ENCODE measurements at places on chromosomes 4 and X.

GRCh38 chr4:76854858-76855257 lies 43.1 kb downstream of the SOWAHB start:
- no peak for DNase-seq

GRCh38 chr4:15771216-15772058 lies 6.7 kb upstream of the CD38 start:
- DNase-seq, result no peak

GRCh38 chrX:41922431-41923151 lies 763 bp downstream of the CASK start:
- no peak for DNase-seq

- no peak for DNase-seq
These were observed 58.0 kb downstream of the FBXO8 start for GRCh38 chr4:174225349-174226049.

DNA sequence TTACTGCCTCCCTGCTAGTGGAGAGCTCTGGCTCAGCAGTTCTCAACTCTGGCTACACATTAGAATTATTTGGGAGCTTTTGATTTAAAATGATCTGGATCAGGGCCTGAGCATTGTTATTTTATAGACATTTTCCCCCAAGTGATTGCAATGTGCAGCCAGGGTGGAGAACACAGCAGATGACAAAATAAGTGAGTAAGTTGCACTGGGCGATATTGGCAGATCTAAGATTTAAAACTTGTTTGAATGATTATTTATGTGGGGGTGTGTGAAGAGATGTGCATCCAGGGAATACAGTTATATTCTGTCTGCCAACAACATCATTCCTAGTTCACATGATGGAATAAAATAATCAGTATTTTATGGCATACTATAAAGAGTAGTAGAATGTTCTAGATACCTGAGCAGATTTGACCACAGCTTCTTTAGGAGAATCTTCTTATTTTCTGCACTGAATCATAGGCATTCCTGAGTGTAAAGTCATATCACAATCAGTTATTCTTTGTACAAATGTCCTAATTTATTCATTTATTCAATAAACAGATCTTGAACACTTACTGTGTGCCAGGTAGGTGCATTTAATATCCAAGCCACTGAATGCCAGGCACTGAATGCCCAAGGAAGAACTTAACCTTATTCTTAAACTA lies 123.9 kb downstream of the UCHL1 start:
- DNase-seq, result no peak

DNA sequence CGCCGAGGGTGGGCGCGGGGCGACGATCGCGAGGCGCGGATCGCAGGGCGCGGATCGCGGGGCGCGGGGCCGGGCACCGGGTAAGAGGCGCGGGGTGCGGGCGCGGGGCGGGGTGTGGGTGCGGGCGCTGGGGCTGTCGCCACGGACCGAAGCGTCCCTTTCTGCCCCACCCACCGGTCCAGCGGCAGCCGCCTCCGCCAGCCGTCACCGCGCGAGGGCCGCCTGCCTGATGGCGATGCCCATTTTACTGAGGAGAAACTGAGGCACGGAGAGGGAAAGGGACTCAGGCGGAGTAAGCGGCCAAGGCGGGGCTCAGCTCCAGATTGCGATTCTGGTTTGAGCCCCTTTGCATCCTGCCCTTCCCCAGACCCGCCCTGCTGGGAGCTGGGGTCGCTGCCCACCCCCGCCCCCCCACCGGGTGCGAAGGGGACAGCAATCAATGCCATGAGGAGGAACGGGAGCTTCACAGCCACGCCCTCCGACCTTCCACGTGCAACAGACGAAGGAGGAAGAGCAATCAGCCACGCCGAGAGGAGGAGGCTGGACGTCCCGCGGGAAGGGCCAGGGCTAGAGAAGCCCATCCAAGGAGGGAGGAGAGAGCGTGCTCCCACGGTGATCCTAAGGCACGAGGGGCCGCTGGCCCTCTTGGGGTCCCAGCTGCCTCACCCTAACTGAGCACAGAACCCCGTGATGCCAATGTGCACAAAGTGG lies 10.9 kb upstream of the MAN2B2 start:
- no peak for DNase-seq

DNA sequence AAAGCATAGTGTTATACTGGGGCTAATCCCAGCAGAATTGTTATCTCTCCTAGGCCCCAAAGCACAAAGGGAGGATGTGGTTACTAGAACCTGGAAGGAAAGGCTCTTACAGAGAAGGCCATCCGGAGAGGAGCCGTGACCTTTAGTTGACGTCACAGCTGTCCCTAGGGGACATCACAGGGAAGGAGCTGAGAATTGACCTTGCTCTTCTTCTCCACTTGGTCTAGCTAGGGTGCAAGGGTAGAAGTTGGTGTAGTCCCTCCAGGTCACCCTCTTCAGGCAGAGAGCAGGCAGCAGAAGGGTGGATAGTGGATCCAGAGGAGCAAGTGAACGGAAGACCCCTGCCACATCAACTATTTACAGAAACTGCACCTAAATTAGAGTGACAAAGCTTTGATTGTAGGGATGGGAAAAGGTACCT lies 22.8 kb upstream of the FGF2 start:
- no peak for DNase-seq

DNA sequence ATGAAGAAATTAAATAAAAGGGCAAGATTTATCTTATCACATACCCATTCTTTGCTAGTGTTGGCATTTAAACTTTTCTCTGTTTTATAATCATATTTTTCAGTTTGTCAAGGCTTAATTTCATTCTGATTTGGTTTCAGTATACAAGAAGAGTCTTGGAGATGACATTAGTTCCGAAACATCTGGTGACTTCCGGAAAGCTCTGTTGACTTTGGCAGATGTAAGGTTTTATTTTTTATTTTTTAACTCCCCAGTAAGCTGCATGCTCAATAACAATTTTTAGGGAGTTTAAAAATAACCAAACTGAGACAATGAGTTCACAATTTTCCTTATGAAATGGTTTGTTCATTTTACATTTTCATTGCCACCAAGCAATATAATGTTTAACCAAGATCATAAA lies 39.8 kb downstream of the ANXA3 start:
- DNase-seq, result no peak

- no peak for DNase-seq
These were observed 5.9 kb downstream of the APOO start for GRCh38 chrX:23901805-23902204.

DNA sequence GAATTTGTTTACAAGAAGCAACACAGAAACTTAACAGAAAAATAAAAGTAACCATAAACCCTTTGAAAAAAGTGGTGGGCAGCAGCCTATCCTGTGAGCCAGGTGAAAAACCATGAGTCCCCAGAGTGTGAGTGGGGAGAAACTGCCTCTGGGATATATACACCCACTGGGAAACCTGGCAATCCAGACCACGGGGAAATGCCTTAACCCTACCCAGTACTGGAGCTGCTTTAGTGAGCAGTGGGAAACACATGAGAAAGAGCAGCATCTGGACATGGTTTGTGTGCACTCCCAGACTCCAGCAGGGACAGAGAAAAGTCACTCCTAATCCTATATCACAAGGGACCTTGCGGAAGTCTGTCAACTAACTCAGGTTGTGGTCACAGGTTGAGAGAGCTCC lies 39.4 kb downstream of the UGT2A2 start:
- no peak for DNase-seq

- DNase-seq, result no peak
These were observed 490.7 kb upstream of the TENM3 start for GRCh38 chr4:181752516-181752915.

DNA sequence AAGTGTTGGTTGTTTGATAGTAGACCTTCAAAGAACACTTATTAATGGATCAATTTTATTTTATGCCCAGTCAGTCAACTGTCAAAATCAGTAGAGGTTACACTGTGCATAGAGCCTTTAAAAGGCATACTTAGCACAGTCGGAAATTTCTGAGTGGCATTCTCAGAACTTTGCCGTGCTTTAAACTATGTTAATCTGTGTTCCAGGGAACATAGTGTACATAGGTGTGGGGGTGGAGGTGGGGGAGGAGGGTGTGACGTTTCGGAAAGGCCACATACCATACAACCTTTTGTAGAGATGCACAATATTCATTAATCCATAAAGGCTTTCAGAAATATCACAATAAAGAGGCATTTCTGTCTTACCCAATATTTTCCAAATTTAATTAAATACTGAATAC lies 75.8 kb downstream of the RS1 start:
- DNase-seq, result no peak

GRCh38 chr4:166311169-166311568 lies 438.1 kb downstream of the TLL1 start:
- DNase-seq, result no peak

- DNase-seq, result no peak
These were observed 318.6 kb downstream of the LDB2 start for GRCh38 chr4:16579866-16580265.

Measured in NCI-H187 treated with DMSO at 0.1 percent for 48 hours (cell line).